ENCODE measurements at places on chromosomes 12 and 14. TPM values are rescaled to one million over a fixed set of nuclear protein-coding genes. Genes with fewer than 3 reads are reported as not detected.

GRCh38 chr12:32478858-32479725 is 79.7 kb downstream of the FGD4 start:
- ATAC-seq, result no peak

DNA sequence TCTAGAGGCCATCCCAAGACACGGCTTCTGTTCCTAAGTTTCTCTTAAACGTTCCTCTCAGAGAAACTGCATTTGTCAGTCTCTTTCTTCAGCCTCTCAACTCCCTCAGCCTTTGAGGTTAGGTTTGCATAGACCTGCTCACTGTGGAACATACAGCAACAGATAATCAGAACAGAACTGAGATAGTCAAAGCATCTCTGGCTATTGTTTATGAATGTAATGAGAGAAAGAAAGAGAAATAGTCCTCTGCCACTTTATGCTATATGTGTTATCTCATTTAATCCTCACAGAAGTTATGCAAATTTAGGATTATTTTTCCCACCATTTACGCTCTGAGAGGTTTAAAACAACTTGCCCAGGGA is 190.6 kb downstream of the PHLDA1 start:
- ATAC-seq, result no peak

DNA sequence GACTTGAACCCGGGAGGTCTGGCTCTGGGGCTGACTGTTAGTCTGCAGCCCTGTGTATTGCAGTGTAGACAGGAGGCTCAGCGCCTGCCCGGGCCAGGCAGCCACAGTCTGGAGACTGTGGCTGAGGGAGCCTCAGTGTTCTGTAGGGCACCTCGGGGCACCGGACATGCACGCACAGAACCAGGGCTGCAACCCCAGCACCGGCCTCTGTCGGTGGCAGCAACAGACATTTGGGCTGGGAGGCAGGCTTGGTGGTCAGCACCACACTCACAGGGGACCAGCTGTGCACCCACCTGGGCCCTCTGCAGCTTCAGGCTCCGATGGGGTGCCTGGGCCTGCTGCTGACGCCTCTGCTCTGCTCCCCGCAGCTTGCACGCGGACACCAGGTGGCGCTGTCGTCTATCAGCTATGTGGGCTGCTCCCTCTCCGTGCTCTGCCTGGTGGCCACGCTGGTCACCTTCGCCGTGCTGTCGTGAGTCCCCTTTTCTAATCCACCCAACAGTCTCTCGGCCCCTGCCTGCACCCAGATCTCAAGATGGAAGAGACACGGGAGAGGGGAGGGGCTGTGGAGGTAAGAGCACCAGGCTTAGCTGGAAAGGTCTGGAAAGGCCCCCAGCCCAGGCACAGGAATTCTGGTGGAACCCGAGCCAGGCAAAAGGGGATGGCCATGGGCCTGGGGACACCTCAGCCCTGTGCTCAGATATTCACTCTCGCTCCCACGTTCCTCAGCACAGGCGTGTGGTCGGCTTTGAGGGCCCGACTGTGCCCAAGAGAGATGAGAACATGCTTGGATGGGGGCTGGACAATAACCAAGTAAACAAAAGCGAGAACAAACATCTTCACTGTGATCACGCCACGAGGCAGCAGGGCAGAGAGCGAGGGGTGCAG is 151.0 kb downstream of the ADGRD1 start:
- peak; percentile 85 for ATAC-seq

DNA sequence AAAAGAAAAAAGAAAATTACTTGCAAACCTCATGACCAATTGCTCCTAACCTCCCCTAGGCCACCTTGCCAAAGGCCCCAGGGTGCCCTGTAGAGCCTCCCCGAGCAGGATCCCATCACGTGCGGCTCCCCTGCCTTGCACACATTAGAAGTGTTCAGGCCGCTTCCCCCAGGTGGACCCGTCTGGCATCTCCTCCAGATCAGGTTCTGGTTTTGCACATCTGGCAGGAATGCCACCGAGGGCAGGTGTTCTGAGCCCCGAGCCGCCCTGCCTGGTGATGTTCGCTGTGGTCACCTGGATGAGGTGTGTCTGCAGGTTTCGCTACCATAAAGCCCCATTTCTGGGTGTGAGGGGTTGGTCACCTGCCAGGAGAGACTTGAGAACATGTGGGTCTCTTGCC is 19.3 kb downstream of the MMP17 start:
- ATAC-seq, result no peak

DNA sequence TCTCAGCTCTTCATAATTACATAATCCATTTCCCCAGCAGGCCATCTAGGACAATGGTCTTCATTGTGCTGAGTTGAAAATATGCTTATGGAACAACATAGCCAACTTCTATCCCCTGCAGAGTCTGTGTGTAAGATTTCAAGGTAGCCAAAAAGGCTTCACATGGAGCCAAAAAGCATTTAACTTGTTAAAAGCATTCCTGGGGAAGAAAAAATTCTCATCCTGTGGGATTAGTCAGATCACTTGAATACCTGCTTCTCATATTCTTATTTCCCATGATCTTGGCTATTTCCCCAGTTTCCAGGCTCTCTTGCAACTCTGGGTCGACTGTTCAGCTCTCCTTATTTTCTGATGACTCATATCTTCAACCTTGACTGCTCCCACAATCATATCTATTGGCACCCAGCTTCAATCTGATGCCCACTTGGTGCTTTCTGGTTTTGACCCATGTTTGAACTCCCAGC is 178.9 kb downstream of the KLHL28 start:
- ATAC-seq, result no peak

GRCh38 chr14:101665478-101666078 is 95.9 kb upstream of the PPP2R5C start:
- no peak for ATAC-seq

GRCh38 chr12:82533341-82533740 is 153.4 kb upstream of the TMTC2 start:
- no peak for ATAC-seq

DNA sequence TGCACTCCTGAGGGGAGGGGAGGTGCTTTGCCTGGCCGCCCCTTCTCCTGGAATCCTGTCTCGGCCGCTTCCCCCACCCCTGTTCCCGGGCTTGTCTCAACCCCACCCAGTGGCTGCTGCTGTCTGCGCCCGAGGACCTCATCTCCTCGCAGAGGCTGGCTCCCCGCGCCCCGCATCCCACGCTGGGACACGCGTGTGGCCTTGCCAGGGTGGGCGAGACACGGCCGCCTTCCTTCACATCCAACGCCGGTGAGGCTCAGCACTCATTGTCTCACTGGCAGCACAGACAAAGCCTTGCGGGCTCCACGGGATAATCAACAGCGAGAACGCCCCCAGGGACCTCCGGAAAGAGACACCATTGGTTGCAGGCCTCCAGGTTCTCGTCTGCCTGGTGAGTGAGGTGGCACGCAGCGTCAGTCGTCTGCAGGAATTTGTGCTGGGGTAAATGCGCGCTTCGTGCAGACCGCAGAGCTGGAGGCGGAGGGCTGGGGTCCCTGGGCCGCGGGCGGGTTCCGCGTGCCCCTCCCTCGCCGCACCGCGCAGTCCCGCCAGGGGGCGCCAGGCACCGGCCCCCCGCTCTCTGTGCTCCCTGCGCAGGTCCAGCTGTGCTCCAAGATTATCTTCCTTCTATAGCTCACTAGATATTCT is 26.8 kb downstream of the CCDC177 start:
- ATAC-seq, result no peak

DNA sequence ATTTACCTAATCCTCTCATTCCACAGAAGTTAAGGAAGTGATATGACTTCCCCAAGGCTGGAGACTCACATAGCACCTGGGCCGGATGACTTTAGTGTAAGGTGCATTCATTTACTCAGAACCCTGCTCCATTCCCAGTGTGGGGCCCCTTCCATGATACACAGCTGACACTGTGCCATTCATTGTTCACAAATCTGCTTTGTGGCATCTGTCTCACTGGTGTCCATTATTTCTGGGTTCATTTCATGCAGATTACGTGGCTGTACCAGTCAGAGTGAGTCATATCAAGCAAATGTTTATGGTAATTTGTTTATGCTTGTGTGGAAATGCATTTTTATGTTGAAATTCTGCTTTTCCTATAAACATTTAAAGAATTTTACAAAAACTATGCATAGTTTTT is 5.2 kb downstream of the ANO4 start:
- no peak for ATAC-seq

DNA sequence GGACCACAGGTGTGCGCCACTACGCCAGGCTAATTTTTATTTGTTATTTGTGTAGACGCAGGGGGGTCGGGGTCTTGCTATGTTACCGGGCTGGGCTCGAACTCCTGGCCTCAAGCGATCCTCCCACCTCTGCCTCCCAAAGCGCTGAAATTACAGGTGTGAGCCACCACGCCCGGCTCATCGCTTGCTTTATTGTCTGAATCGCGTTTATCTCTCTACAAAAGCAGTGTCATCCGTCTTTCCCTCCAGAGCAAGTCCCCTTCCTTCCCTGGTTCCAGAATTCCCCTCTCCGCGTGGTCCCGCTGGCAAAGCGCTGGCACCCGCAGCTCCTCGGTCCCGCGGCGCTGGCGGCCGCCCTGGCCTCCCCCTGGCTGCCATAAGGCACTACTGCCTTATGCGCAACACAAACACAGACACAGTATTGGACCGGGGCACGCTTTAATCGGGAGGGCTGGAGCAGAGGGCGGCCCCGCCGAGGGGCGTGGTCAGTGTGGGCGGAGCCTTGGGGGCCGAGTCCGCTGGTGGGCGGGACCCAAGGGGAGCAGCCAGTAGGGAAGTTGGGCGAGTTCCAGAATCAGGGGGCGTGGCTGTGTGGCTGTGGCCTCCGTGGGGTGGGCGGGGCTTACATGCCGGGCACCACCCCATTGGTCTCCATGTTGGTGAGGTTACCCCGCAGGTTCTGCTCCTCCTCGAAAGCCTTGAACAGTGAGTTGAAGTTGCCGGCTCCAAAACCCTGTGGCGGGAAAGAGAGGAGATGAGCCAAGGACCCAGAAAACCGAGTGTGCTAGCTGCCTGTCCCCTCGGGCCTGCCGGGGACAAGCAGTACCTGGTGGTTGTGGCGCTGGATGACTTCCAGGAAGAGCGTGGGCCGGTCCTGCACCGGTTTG is 19.3 kb downstream of the HPD start:
- ATAC-seq, result peak; percentile 99

DNA sequence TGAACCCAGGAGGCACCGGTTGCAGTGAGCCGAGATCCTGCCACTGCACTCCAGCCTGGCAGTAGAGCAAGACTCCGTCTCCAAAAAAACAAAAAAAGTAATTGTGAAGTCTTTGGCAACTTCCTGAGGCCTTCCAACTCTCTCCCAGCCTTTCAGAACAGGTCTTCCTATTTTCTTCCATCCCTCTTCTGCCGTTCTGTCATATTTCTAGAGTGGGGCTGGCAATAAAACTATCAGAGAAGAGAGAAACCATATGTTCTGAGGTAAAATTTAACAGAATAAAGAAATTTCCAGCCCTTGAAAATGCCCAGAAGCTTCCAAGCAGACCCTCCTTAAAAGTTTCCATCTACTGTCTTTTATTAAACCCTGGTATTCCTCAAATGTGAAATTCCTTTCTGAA is 100.4 kb downstream of the HMGA2 start:
- ATAC-seq, result no peak

DNA sequence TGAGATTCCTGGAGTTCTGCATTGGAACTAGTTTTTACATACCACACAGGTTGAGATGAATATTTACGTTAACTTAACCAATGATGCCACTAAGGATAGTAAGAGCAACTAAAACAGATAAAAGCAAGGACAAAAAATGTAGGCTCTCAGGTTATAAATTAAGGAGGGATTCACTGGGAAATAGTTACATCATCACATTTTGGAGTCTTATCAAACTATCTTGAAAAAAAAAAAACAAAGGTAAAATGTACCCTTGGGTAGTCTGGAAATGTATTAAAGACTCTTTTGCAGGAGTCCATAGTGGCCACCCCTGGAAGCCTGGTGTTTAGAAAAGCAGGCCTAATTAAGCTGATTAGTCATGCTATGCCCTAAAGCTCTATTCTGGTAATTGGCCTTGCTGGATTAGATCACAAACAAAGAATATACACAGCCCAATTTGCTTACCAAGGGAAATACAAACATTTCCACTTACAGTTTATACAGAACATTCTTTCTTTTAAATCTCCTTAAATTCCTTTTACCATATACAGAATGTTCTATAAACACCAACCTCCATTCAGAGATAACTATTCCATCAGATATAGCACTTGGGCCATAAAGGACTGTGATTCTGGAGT is 39.3 kb downstream of the SLC25A47 start:
- ATAC-seq, result no peak

DNA sequence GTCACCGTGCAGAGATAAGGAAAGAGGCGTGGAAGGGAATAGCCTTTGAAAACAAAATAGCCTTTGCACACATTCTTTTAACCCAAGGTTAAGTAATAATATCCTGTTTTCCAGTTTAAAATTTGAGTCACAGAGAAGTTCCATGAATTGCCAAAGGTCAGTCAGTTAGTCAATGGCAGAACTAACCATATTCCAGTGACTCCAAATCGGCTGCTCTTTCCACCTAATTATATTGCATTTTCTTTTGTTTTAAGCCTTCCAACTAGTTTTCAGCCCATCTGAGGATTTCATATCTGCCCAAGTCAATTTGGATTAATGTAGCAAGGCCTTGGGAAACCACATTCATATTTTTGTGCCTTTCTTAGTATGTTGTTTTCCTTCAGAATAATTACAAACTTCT is 373.0 kb downstream of the CCDC91 start:
- no peak for ATAC-seq

GRCh38 chr14:22602862-22603261 is 4.8 kb downstream of the ABHD4 start:
- ATAC-seq, result no peak

GRCh38 chr12:62396750-62397149 is 69.9 kb upstream of the MON2 start:
- ATAC-seq, result no peak

DNA sequence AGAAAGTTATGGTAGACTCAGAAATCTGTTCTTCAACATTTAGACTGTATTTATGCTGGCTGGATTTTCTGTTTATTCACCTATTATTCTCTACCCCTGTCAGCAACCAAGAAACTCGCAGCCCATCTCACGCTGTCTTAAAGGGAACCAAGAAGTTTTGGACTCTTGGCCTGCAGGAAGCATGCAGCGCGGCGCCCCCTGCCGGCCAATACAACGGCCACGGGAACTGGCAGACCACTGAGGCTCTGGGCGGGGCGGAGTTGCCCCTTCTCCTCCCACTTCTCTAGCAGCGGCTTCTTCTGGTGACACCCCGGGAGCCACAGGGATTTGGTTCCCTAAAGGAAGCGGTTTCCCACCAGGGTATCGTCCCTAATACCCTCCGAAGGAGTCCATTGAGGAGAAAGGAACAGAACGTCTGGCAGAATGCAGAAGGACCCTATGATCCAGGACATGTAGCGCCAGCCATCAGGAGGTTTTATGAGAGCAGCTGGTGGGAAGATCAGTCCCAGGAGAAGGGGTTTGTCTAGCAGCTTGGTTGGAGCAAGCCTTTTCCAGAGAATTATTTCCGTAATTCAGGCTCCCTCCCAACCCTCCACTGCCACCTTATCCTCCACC is 21.0 kb upstream of the RNASE2 start:
- no peak for ATAC-seq

LGR5 gene
- 0.47 TPM for total RNA-seq

CD163 gene
- 397 TPM for total RNA-seq

IFNG gene
- total RNA-seq, result not detected
